ENCODE measurements at places on chromosomes 13 and 19.

- no peak for DNase-seq
These were observed 32.4 kb upstream of the EIF3G start for GRCh38 chr19:10152100-10152499.

DNA sequence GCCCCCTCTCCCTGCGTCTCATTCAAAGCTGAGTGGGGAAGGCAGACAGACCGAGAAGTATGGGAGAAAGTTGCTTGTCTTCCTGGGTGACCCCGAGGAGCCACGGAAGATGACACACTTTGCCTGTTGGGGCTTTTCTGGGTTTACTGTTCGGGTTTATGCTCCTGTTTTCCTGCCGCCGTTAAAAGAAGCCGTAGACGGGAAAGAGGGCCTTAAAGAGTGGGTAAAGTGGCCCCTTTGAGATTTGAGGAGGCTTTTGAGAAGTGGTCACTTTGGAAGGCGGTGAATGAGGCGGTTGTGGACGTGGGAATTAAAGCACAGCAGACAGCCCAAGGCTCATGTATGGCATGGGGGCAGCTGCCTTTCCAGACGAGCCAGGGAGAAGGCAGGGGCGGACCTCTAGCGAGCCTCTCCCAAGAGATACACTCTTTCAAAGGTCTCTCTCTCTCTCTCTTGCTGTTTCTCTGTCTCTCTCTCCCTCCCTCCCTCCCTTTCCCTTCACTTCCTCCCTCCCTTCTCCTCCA is 493 bp upstream of the LHFPL6 start:
- DNase-seq, result no peak

DNA sequence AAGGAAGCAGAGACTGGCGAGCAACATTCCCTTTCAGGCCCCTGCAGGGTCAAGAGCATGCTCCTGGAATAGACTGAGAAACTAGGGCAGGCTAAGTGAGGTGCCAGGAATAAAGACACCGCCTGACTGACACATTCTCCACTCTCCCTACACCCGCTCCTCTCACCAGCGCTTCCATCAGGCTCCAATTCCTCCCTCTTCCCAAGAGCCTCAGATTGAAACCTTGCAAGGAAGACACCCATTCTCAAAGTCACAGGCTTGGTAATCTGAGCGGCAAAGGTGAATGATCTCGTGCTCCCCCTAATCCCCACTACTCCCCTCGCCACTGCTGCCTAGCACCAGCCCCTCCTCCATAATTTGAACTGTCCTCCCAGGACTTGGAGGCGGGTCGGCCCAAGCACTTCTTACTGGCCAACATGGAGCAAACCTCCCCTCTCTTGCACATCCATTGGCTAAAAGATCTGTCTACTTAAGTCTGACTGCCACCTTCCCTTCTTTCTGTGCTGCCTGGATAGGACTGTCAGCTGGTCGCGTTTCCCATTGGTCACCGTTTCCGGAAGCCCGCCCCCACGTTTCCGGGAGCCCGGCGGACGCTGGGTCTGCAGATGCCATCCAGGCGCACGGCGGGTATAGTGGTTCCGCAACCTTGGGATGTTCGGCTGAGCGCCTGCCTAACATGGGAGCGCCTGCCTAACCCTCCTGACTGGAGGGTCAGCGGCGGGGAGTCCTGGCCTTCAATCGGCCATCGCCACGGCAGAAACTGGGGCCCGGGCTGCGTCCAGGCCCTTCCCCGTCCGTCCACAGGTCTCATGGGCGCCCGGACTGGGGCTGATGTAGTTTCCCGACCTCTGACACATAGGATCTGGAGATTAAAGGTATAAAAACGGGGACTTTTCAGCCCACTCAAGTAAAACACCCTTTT is 33.6 kb downstream of the ZNF383 start:
- no peak for DNase-seq

DNA sequence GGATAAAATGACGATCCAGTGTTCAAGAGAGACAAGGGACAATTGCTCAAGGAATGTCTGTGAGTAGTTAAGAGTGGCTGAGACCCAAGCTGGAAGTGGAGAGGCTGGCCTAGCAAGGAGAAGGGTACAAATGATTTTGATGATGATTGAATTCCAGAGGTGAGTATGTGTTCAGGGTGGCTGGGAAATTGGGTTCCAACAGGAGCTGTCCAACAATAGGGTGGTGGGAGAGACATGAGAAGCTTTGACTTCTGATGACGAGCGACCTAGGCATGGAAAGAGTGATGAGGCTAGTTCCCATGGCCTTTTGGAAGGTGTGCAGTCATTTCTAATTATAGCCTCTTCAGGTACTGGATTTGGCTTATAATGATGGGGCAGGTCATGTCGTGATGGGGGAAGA is 29.1 kb upstream of the DCLK1 start:
- no peak for DNase-seq

DNA sequence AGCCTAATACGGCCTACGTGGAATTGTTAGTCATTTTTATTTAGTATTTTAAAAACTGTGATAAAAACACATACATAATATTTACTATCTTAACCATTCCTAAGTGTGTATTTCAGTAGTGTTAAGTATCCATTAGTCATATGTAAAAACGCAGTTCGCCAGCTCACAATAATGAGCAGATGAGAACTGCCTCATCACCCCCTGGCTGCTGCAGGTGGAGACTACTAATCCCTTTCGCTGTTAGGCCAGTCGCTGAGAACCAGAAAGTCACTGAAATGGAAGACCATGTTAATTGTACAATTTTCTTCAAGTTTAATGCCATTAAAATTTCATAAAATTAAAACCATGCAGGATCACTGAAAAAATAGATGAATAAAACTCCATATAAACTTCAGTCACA is 1.6 kb downstream of the ESD start:
- no peak for DNase-seq

DNA sequence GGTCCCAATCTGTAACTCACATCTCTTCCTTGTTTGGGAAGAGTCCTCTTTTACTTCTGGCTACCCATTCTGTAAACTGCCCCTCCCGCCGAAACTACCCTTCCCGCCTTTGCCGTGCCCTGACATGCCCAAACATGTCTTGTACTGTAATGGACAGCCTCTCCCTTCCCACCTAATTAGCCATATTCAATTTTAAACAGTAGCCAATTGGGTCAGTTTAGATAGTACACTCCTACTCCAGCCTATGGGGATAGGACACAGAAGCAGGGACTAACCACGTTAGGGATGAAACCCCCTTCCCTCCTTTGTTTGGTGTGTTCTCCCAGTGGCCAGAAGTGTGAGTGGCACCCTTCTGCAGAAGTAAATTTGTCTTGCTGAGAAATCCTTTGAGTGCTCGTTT is 34.2 kb downstream of the SACS start:
- DNase-seq, result no peak

- DNase-seq, result peak; percentile 74
These were observed at the start of gene NKG7 for GRCh38 chr19:51372649-51373504. NKG7 (minus strand) TSS chr19:51372654; CDS start chr19:51372535, 119 bp downstream.

- DNase-seq, result no peak
These were observed 992.6 kb downstream of the PCDH9 start for GRCh38 chr13:66237411-66238062.

DNA sequence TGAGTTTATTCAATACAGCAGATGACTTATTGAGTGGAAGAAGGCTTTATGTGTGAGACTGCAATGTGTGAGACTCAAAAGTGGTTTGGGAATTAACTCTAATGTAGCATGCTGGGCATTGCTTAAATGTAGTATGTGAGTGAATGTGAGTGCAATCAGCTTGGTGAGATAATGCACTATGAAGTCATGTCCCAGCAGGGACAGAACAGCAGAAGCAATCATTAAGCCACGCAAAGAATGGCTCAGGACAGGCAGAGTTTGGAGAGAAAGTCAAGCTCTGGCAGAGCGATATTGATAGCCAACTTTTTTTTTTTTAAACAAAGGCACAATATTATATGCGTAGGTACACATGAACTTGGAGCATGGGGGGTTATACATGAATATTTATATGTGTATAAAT is 597.7 kb downstream of the GPC6 start:
- no peak for DNase-seq

Measured in activated CD4-positive, alpha-beta T cell treated with anti-CD3 and anti-CD28 coated beads, Interleukin-2, amount 50 U/mL, for 4 hours (primary cell).